Stimulated activated CD8-positive, alpha-beta memory T cell treated with anti-CD3 and anti-CD28 coated beads, Interleukin-15, amount 100 ng/mL, for 24 hours (primary cell): ENCODE measurements at places on chromosomes 5 and 9.

DNA sequence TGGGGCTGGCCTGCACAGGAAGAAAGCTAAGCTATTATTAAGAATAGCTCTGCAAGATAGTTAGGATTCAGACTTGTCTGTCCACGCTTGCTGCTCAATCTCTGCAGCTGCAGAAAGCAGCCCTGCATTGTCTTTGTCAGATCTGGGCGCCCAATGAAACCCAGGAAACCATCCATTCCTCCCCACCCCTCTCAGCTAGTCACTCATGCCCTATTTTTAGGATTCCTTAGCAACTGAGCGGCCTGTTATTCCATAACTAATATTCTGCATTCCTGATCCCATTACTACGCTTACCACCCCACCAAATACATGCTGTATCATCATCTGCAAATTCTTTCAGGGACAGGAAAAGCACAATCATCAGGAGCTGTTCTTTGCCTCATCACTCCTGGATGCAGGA lies 52.9 kb upstream of the APC start:
- no peak for DNase-seq

GRCh38 chr9:126735482-126735881 lies 69.4 kb upstream of the ZBTB43 start:
- no peak for DNase-seq

DNA sequence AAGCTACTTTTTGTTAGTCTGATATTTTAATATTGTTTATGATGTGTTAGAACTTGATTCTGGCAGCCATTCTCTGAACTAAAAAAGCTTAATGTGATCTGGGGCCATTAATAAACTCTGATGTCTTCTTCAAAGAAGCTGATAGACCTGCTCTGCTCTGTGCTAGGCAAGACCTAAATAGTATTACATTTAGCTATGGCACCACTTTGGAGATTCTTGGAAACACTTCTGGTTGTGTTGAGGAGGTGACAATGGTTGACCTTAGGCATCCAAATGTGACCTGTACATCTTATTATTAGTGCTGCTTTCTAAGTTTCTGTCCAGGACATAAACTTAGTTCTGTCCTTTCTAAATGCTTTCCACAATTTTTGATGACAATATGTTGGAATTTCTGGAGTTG lies 21.7 kb upstream of the SCGB3A2 start:
- no peak for DNase-seq

DNA sequence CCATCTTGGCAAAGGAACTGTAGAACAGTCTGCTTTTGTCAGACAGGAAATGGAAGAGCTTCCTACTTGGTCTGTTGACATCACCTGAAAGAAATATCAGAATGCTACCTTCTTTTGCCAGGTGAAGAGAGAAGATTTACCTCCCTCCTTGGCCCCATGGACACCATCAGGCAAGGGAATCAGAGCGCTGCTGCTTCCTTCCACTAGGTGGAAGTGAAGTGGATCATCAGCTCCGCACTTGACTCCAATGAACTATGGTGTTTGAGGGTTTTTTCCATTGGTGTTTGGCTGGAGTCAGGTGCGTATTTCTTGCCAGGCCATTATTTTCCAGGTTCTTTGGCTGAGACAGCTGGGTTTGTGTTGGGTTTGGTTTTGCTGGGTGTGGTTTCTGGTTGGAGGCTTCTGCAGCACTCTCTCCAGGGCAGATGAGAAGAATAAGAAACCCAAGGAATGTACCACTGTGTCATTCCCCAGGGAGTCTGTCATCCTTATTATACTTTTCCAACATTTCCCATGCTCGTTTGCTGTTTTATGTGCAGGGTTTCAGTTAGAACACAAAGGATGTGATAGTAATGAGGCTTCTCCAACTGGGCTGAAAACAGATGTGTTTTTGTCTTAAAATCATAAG lies 12.4 kb downstream of the SPATA31E1 start:
- no peak for DNase-seq

DNA sequence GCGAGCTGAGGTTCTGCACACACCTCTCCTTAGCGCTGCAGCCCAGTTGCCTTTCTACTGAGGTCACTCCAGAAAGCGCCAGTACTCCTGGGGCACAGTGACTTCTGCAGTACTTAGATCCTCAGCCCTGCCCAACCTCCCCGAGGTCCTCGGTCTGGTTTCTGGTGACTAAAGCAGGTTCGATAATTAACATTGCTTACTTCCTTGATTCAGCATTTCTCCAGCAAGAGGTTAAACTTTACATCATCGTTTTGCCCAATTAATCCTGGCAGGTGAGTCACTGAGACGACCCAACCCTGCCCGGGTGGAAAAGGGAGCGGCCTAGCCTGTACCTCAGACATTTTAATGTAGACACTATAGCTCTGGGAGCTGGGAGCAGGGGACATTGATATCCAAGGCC lies 77.6 kb downstream of the PLAC8L1 start:
- no peak for DNase-seq

- DNase-seq: no peak
Measured at GRCh38 chr9:89661956-89662717, 57.3 kb downstream of the GADD45G start.

DNA sequence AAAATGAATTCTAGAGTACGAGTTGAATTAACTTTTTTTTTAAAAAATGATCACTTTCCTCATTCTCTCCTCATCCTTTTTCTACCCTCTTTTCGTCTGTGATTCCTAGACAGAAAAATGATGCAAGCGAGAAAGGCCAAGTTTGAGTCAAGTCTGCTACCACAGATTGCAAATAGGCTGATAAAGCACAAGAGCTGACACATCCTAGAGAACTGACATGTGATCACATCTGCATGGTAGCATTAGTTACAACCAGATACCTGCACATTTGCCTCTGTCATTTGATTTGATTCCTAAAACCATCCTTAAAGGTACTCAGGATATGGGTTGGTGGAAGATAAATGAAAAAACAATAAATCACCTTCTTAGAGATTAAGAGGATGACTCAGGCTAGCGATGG lies 225.4 kb upstream of the PPP1R2B start:
- DNase-seq: no peak

DNA sequence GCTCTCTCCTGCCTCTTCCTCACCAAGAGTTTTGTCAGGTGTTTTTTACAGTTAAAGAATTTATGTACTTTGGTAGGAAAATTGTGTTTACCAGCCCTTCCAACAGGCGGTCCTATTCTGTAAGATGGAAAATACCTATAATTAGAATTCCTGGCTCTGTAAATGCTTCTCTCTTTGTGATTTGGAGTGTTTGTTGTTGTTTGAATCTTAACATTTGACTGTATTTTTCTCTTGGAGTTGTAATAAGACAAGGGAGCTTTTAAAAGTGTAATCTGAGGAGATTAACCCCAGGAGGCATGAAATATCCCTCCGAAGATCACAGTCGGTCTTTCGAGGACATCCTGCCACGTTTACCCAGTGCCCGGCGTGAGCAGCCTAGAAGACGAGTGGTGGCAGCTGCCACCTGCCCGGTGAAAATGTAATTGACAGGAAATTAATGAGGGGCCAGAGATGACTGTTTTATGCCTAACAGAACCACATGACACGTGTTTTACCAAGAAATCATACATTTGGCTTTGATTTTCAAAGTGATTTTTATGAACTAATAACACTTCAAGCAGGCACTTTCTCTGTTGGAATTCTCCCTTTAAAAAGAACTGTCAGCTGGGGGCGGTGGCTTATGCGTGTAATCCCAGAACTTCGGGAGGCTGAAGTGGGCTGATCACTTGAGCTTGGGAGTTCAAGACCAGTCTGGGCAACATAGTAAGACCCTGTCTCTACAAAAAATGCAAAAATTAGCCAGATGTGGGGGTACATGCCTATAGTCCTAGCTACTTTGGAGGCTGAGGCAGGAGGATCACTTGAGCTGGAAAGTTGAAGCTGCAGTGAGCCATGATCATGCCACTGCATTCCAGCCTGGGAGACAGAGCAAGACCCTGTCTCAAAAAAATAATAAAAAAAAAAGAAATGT lies 20.0 kb downstream of the ANKRD33B start:
- no peak for DNase-seq

DNA sequence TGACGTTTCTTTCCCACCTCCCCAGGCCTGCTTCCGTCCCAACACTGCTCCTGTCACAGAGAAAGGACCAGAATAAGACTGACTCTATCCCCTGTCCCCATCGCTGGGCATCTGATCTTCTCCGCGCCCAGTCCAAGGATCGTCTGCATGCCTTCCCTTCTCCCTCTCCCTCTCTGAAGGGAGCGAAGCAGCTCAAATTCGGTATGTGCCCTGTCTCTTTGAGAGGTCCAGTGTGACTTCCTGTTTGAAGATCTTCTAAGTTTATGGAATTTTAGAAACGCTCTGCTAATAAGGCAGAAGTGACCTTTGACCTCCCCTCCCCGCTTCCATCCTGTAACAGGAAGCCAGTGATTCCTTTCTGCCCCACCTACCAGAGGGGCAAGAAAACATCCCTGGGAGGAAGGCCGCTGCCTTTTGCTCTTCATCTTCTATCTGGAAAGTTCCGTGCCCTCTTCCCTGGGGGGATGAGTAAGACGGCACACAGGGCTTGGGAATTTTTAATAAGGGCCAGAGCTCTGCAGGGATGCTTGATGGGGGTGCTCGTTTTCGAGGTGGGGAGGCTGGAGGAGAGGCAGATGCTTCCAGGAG lies 40.7 kb upstream of the RNU6ATAC start:
- no peak for DNase-seq

DNA sequence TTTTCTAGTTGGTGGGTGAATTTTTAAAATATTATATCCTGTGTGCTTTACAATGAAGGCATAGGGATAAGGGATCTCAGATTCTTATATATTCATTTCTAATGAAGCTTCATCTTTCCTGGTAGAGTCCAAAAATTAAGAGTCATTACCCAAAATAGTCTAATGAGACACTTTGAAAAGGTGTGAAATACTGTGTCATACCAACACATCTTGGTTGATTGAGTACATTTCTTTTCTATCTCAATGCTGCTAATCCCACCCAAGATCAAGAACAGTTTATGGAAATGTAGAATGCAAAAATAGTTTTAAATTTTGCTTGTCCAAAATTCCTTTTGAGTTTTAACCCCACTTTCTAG lies 7.4 kb downstream of the EBF1 start:
- no peak for DNase-seq

DNA sequence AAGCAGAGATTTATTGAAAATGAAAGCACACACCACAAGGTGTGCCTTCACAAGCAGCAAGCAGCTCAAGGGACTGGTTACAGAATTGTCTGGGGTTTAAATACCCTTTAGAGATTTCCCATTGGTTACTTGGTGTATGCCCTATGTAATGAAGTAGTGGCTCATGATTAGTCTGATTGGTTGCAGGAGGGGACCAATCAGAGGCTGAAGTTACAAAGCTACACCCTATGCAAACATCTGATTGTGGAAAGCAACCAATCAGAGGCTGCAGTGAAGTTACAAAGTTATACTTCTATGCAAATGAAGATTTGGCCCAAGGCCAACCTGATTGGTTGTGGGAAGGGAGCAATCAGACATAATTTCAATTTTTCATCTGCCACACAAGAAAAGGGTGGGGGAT lies 119.9 kb downstream of the C9orf152 start:
- no peak for DNase-seq

- no peak for DNase-seq
Measured at GRCh38 chr9:70874451-70874850, 247.0 kb downstream of the TRPM3 start.

DNA sequence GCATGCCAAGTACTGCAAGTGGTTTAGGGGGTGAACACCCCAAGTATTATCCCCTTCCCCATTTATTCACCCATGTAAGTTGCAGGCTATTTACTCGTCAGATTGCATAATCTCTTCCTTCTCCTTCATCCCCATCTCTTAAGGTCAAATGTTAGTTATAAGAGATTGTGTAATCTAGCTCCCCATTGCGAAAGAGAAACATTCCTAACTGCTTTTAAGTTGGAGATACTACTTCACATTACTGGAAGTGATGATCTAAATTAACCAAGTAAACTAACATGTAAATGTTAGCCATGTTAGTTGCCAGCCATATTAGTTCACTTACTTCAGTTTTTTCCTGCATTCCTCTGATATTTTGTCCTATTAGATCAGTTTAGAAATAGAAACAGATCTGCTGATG lies 262.3 kb downstream of the TAF11L14 start:
- no peak for DNase-seq

GRCh38 chr5:65927503-65928321 lies 1.3 kb downstream of the ERBIN start:
- no peak for DNase-seq
